GF-D8 (cell line): ENCODE measurements at places on chromosomes 11 and 22.

DNA sequence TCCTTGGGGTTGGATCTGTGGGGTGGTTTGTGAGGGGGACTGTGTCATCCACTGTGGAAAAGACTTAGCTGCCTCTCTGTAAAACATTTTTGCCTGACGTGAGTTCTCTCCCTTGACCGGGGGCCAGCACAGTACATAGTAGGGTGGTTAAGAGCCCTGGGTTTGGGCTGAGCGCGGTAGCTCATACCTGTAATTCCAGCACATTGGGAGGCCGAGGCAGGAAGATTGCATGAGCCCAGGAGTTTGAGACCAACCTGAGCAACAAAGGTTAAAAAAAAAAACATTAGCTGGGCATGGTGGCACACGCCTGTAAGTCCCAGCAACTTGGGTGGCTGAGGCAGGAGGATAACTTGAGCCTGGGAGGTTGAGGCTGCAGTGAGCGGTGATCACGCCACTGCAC is 74.7 kb upstream of the WNT7B start:
- no peak for DNase-seq

DNA sequence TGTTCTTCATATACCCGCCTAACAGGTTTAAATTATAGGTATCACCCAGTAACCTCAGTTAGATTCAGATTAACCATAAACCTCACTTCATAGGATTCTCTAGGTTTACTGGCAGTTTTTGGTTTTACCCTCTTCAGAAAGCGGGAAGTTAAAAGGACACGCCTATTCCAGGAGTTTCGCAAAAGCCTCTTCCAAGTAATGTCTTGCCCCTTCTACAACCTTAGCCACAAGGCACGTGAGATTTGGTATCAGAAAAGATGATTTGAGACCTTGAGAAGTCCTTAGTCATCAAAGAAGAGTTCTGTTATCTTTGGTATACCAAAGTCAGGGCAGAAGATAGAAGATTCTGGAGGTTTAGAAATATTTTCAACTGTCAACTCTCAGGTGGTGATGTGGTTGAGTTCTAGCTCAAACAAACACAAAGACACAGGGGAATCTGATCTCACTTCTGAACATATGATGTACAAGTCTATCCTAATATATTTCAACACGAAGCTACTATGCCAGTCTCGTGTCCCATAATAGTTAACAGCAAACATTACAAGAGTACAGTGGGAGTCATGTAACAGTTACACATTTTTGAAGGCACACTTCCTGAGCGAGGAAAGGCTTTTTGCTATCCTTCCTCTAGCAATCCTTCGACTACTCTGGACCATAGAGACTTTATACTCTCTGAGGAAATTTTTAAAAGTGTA is 103.5 kb downstream of the USP35 start:
- peak; percentile 98 for DNase-seq

DNA sequence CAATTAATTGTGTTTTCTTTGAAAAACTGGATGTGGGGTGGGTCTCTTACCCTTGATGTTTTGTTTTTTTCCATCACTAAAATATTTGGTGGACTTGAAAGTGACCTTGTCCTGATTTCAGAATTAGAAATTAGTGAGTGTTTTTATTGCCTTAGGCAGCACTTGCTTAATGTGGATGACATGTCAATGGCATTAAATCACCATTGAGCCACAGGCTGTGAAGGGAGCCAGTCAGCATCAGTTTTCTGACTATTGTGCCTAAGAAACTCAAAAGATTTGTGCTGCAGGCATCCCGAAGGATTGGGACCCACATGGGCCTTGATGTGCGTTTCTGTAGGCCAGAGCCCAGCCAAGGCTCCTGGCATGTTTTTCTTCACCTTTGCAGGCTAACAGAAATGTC is 53.8 kb downstream of the SWAP70 start:
- no peak for DNase-seq

DNA sequence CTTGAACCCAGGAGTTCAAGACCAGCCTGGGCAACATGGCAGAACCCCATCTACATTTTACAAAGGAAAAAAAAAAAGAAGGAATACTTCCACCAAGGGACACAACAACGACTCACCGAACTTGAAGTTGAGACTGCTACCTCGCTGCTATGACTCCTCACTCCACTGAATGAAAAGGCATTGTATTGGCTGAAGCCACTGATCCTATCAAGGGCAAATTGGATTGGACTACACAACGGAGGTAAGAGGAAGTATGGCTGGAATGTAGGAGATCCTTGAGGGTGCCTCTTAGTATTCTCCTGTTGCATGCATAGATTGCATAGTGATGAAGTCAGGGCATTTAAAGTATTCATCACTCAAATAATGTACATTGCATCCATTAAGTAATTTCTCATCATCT is 97.9 kb downstream of the CWF19L2 start:
- no peak for DNase-seq

GRCh38 chr11:126542334-126543015 is 187.0 kb downstream of the ST3GAL4 start:
- DNase-seq: no peak

- DNase-seq: peak; percentile 17
These were observed 927 bp downstream of the PRCP start for GRCh38 chr11:82899186-82899820.

- no peak for DNase-seq
These were observed 18.3 kb upstream of the TCF20 start for GRCh38 chr22:42288791-42289190.

GRCh38 chr11:44572436-44572835 is 7.0 kb downstream of the CD82 start:
- DNase-seq: no peak

DNA sequence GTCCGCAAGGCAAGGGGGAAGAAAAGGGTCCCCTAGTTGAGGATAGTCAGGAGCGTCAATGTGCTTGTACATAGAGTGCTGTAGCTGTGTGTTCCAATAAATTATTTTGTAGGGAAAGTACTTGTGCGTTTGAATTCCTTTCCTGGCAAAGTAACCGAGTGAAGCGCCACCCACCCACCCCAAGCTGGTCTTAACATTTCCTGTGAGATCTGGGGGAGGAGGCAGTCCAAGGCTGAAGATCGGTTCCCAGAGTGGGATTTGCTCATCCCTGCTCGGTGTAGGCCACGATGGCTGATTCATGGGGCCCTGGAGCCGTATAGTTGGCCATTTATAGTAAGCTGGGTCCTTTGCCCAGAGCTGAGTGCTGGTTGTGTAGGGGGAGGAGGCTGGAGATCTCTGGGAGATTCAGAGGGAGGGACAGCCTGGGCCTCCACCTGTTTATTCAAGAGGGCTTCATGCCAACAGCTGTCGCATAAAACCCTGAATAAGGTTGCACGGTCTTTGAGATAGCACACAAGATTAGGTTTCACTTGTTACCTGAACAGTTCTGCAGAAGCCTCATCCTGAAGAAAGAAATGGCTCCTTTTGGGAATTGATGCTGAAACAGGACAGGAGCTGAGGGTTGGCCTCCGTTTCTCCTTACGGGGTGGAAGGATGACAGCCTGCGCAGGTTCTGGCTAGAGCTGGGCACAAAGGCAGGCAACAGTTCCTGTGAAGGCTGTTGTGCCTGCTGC is 2.4 kb downstream of the ATF4 start:
- no peak for DNase-seq

GRCh38 chr11:115659061-115659963 is 155.1 kb upstream of the CADM1 start:
- no peak for DNase-seq
